ENCODE measurements at places on chromosomes 7 and 10.
A peak's percentile ranks its signal among the peaks of the same experiment; 100 is the strongest.

DNA sequence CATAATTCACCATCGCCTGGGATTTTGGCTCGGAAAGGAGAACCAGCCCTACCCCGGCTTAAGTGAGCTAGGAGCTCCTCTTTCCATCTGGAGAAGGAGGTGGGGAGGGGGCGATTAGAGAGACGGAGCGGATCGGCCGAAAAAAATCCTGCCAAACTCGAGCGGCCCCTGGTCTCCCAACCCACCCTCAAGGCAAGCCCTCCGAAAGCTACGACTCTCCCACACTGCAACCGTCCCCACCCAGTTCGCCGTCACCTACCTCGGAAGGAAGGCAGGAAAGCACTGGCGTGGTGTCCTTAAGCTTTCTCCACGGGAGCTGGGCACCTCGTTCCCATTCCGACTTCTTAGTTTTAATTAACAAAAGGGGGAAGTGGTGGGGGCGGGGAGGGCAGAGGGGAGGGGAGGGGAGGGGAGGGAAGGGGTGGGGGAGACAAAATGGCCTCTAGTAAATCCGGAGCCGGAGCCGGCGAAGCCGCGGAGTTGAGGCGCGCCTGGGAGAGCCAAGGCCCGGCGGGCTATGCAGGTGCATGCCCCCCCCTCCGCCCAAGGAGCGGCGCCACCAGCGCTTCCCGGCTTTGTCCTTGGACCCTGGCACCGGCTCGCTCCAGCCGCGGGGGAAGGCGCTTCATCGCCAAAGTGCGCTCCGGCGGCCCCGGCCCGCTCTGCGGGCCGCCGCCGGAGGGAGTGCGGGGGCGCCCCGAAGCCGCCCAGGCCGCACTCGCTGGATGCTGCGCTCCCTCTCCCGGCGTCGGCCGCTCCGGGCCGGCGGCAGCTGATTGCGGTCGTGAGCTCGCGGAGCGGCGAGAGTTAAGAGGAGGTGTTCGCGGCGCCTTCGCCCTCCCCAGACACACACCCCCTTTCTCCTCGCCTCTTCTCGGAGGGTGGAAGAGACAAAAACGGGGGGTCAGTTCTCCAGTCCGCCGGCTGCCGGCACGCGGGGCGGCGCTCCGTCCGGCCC, at the start of gene LRRC4:
TSS of gene LRRC4 (minus strand) at position 784 of the 958 bp plus-strand sequence. CDS start 797 bp downstream, outside the sequence.
- peak; percentile 10 for DNase-seq

DNA sequence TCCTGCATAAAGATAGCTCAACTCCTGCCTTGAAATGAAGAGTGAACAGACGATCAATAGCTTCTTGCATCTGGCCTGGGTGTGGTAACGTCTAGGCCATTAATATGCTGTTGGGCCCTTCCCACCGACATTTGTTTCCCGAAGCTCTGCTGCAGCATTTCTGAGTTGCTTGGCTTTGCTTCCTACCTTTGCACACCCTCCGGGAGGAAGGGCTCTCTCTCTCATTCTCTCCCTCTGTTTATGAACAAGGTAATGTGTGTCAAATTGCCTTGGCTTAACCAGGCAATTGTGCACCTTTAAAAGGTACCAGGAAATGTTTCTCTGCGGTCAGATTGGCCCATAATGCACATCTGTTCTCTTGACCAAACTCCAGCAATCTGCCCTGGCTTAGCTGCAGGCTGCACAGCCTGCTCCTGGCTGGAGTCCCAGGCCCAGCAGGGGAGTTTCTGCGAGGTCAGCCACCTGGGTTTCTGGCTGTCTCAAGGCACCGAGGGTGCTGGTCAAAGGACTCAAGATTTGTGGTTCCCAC, 223.7 kb downstream of the SNX10 start:
- DNase-seq = no peak

DNA sequence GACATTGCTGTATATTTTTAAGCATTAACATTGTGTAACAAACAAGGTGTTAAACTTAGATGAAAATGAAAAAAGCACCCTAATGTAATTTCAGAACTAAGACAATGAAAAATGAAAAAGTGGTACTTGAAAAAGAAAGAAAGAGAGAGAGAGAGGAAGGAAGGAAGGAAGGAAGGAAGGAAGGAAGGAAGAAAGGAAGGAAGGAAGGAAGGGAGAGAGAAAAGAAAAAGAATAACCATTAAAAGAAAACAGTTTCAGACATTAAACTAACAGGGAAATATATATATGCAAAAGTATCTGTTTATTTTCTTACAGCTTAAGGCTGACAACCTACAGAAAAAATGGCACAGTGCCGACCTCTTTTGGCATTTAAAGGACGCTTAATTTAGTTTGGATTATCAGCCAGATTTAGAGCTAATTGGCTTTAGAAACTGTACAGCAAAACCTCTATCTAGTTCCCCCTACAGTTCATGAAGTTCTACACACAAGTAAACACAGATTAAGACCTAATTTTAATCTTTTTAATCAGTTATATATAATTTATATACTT, 13.8 kb downstream of the MTERF1 start:
- DNase-seq = no peak

GRCh38 chr10:112639298-112639697, 192.3 kb downstream of the VTI1A start:
- DNase-seq = no peak

DNA sequence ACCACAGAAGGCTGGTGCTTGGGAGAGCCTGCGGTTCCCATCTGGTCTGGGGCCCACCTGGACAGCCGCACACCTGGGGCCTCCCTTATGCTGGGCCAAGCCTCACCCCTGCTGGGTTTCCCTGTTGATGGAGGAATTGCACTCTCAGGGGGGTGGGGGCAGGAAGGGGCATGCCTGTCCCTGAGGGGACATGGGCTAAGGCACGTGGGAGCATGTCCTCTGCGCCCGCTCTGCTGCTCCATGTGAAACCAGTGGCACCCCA, 43.4 kb downstream of the OAT start:
- DNase-seq = no peak

- no peak for DNase-seq
Measured at GRCh38 chr10:78300526-78300925, 266.9 kb downstream of the RPS24 start.

GRCh38 chr7:47638679-47639315, 56.9 kb upstream of the TNS3 start:
- no peak for DNase-seq

DNA sequence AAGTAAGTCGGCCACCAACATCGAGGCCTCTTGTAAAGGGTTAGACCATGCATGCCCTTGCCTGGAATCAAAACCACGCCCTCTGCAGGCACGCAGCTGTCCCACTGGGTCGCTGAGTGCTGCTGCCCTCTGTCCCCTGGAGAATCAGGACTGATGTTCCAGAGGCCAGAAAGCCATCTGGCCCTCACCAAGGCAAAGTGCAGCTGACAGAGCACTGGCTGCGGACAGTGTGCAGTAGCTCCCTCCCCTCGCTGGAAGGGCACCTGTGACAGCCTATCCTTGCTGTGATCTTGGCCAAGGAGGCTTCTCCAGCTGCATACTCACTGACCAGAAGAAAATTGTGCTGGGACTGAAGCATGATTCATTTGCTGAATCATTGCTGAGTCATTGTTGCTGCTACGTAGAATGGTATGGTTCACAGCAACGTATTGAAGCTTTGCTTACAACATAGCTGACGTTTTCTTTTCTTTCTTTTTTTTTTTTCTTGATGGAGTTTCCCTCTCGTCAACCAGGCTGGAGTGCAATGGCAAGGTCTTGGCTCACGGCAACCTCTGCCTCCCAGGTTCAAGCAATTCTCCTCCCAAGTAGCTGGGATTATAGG, 30.4 kb downstream of the DDC start:
- peak; percentile 89 for DNase-seq

DNA sequence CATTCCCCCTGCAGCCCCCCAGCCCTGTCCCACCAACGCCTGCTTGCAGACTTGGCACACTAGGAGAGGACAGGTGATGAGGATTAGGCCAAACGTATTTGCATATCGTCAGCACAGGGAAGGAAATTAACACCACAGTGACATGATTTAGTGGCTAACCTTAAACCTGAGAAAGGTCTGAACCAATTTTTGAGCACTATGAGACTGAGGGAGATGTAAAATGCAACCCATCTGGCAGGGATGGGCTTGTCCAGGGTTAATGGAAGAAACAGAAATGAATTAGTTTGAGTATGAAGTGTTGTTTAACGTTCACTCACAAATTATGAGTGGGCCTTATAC, 183.6 kb downstream of the TAX1BP1 start:
- no peak for DNase-seq

DNA sequence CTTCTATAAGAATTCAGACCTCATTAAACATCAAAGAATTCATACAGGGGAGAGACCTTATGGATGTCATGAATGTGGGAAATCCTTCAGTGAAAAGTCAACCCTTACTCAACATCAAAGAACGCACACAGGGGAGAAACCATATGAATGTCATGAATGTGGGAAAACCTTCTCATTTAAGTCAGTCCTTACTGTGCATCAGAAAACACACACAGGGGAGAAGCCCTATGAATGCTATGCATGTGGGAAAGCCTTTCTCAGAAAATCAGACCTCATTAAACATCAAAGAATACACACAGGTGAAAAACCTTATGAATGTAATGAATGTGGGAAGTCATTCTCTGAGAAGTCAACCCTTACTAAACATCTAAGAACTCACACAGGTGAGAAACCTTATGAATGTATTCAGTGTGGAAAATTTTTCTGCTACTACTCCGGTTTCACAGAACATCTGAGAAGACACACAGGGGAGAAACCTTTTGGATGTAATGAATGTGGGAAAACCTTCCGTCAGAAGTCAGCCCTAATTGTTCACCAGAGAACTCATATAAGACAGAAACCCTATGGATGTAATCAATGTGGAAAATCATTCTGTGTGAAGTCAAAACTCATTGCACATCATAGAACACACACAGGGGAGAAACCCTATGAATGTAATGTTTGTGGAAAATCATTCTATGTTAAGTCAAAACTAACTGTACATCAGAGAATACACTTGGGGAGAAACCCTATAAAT, 24.1 kb downstream of the ZNF37A start:
- DNase-seq = no peak

DNA sequence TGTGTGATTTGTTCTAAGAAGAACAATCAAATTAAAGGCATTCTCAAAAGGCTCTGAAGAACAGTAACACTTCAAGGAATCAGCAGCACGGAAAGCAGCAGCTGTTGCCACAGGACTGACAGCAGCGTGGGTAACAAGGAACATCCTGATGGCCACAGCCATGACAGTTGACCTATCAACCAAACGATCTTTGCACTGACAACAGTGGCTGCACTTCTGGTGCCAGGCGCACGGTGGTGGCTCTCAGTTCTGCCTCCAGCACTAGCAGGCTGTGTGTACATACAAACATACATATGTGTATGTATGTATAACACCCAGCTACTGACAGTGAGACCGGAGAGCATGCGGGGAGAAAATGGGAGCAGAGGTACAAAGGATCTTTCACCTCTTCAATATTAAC, 114.1 kb downstream of the ZFAND4 start:
- DNase-seq = no peak

DNA sequence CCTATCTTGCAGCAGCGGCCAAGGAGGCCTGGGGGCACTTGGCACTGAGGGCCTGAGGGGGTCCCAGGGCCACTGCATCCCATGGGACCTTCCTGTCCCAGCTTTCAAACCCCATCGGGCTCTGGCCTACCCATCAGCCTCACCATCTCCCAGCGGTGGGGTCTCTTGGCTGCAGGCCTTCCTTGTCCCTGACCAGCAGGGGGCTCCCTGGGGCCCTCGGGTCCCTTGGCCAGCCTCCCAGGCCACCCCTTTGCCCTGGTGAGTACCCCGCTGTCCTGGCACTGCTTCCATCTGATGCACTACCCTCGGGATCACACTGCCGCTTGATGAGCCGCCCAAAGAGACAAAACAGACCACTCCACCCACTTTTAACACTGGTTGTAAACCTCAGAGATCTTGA, 43.5 kb downstream of the YKT6 start:
- DNase-seq = no peak

GRCh38 chr10:133481086-133481643, 27.4 kb downstream of the SCART1 start:
- DNase-seq = no peak

DNA sequence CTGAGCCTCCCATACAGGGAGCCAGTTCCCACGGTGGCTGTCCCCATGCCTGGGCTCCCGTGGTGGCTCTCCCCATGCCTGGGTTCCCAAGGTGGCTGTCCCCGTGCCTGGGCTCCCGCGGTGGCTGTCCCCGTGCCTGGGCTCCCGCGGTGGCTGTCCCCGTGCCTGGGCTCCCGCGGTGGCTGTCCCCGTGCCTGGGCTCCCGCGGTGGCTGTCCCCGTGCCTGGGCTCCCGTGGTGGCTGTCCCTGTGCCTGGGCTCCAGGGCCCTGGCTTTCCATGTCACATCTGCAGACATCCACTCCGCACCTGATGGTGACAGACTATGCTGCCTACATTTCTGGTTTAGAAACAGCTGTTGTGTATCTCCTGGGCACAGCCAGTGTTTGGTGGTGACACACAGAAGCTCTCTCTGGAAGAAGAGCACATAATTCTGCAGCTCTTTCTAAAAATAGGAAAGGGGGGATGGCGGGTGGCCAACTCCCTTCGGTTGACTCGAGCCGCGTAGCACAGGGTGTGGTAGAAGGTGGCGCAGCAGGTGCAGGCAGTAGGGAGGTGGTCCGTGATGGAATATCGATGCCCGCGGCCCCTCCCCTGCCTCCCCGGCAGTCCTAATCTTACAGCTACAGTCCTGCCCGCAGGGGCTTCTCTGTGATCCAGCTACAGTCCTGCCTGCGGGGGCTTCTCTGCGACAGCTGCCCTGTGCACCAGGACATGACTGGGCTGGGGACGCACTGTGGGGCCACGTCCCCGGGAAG, 251.2 kb downstream of the DNAJB6 start:
- no peak for DNase-seq

DNA sequence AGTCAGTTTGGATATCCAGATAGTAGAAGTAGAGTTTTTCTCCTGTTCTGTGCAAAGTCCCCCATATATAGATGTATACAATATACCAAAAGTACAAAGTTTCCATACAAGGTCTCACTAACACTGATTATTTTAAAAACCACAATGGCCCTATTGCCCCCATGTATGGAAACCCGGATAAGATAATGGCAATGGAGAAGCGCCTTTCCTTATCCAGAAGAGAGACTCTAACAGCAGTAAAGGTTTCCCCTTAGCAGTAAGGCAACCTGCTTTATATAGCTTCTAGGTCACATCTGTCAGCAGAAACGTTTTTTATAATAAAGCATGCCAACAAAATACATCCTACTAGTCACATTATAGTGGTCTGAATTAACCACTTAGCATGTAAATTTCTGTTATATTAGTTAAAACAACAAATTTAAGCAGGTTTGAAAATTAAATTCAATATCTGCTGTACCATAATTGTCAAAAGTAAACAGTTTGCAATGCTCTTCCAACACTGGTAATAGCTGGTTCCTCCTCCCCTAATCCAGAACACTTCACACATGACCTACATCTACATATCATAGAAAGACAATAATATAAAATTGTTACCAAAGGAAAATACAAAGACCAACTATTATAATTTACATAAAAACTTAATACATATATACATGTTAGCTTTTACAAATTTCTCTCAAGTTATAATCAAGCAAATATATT, 22.4 kb downstream of the USP6NL start:
- no peak for DNase-seq

- no peak for DNase-seq
Measured at GRCh38 chr10:112991888-112992491, 41.9 kb downstream of the TCF7L2 start.

DNA sequence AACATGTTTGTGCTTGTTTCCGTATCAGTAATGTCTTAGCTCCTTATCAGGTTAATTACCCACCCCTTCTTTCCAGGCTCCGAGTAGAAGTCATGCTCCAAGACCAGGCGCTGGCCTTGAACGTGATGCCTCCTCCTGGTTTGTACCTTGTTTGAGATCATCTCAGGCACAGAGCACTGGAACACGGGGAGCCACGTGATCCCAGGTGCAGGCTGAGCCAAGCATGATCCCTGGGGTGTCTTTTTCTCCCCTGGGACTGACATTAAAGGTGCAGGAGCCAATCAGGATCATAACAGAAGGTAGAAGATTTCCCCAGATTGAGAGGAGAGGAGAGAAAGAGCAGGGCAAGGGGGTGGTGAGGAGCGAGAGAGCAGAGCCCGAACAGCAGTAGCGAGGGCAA, 626.1 kb upstream of the GALNT17 start:
- DNase-seq = no peak
